Fibroblast of skin of right quadriceps (primary cell): ENCODE measurements at places on chromosomes 7 and 10.

DNA sequence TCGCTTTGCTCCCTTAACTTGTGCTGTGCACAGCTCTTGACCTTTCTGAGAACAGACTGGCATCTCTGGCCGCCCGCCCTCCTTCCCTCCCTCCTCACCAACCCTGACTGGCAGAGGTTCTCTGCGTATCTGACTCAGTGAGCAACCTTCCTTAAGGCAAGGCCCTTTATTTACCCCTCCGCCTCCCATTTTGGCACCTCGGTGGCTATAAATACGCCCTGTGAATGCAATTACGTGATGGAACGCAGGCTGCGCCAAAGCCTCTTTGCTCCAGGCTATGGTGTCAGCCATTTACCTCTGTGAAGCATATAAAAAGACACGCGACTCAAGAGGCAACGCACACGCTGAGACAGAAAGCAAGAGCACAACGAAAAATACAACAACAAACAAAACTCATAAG, 764.3 kb downstream of the SUGCT start:
- peak; percentile 11 for DNase-seq

GRCh38 chr7:39202041-39202440, 224.3 kb downstream of the POU6F2 start:
- DNase-seq: no peak

- DNase-seq: no peak
Observed at GRCh38 chr10:25064401-25064800, 48.0 kb downstream of the THNSL1 start.

DNA sequence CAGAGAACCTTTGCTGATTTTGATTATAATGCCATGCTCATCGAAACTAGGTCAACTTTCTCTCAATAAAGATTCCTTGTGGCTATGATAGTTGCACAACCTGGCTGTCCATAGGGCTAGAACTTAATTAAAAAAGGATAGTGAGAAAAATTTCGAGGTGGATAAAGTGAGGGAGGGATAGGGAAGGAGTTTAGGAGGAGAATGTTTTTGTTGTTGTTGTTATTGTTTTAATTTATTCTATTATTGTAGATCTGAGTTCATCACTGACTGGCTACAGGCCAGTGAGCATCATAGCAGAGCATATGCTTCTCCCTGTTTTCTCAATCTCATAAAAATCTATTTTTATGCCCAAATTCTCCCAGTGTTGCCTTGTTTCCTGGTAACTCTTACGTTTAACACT, 688.7 kb upstream of the GRM3 start:
- DNase-seq: no peak

- peak; percentile 71 for DNase-seq
Observed at GRCh38 chr10:70296406-70296899, 12.6 kb upstream of the NPFFR1 start.

DNA sequence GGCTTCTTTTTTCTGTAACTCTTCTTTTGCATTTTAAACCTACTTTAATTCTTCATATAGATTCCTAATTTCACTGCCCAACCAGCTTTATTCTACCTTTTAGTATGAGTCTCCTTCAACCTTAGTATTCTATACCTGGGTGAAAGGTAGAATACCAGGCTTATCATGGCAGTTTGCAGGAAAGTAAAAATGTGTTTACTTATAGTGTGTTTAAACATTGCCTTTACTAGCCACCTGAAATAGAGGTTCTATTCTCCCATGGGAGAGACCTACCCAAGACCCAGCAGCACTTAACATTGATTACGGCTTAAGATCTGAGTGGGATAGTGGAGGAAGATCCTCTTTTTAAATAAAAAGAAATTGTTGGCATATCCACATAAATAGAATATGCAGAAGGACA, 1.6 kb upstream of the MYPN start:
- DNase-seq: no peak

DNA sequence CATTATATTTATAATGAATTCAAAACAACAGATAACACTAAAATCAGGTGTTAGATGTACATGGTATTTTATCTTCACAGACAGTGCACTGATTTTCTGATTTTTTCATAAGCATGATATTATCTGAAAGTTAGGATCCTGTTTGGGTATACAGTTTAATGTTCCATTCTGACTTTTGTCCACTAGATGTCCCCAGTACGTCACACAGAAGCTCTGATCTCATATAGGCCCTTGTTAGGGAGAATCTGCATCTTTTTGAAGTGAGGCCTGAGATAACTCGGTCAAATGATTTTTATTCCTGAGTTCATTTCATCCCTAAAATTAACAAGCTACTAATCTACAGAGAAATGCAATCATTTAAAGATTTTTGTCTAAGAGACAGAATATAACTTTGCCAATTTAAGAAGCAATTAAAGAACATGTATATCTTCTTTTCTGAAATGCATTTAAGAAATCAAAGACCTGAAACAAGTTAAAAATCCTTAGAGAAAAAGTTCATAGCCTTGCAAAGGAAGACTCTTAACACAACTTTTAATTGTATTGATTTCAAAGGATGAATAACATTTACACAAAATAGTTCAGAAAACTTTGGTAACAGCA, 72.0 kb upstream of the TES start:
- DNase-seq: peak; percentile 65

- DNase-seq: no peak
Observed at GRCh38 chr10:72244573-72245038, 28.5 kb upstream of the ASCC1 start.

DNA sequence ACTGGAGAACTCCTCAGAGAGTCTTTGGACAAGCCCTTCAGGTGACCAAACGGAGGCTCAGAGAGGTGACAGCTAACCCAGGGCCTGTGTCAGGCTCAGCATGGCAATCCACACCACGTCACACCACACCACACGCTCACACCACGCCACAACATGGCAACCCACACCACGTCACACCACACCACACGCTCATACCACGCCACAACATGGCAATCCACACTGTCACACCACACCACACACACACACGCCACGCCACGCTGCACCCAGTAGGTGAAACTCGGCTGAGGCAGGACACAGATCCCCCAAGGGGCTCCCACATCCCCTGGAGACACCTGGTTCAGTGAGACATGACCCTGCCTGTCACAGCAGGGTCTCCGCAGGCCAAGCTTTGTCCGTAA, 107.3 kb downstream of the PDGFA start:
- no peak for DNase-seq

- DNase-seq: no peak
Observed at GRCh38 chr10:31346953-31347352, 27.9 kb downstream of the ZEB1 start.

GRCh38 chr7:114130866-114131265, 212.1 kb upstream of the PPP1R3A start:
- no peak for DNase-seq

DNA sequence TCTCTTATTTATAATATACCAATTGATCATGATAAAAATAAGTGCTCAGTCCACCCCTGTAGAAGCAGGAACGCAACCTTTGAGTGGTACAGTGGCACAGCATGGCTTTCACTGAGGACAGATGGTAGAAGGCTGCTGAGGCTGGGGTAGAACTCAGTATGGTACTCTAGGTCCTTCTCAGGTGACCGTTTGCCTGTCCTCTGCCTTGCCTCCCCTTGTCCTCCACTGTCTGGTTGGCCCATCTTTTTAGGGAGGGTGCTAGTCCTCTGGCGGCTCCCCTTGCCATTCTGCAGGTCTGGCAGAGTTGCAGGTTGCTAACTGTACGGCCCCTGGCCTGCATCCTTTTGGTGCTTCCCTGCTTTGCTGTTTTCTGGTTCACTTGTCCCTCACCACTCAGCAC, 27.3 kb downstream of the SLC18A2 start:
- DNase-seq: no peak

- DNase-seq: no peak
Observed at GRCh38 chr7:84953234-84953633, 233.6 kb downstream of the SEMA3D start.

DNA sequence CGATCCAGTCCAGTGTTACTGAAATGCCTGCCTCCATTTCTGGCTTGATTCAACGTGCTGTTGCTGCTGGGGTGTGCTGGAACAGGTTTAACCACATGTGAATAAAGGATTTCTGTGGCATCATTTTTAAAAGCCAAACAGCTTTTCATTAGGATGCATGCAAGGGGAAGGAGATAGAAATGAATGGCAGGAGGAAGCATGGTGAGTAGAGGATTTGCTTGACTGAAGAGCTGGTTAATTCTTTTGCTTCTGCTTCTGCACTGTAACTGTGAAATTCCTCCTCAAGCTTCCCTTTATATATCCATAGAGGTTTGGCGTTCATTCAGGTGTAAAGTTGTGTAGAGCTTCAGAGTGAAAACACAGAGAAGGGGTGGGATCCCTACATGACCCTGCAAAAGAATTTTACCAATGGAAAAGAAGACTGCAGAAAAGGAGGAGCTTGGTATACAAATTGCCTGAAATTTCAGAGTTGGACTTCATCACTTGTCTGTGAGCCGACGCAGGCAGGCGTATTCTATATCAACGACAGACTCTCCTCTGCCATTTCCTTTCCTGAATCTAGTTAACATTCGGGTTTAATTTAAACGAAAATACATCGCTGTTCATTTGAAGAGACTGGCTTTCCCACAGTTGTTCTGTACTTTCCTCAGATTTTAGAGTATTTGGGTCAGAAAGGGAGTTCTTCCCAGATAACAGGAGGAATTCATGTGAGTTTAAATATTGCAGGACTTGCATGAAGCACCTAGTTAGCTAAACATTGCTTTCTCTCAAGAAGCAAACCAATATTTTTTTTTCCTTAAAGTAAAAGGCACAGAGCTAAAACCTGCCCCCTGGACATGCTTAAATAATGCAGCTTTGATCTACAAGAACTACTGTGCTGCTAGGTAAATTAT, at the start of gene SOSTDC1:
Gene SOSTDC1 (minus strand): TSS at position 270 of the 893 bp plus-strand sequence. CDS start 70 bp downstream, at position 200.
- peak; percentile 23 for DNase-seq

DNA sequence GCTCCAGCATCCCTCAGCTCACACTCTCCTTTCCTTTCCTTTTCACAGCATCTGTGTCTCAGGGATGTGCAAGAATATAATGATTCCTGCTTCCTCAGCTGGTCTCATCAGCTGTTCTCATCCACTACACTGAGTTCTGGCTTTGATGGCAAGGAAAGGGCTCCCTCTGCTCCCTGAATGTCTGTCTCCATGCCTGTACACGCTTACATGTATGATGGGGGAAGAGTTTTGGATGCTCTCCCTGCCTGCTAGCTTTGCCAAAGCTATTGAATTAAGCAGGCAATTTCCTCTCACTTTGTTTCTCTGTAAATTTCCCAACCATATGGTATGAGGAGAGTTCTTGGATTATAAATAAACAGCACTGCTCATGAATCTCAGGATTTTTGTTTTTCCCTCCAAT, 254.5 kb downstream of the SORCS3 start:
- DNase-seq: no peak

GRCh38 chr7:153524070-153524601, 528.1 kb upstream of the DPP6 start:
- no peak for DNase-seq

- no peak for DNase-seq
Observed at GRCh38 chr10:94046098-94046497, 52.4 kb downstream of the PLCE1 start.

GRCh38 chr7:117600911-117601310, 121.1 kb downstream of the CFTR start:
- DNase-seq: no peak

- DNase-seq: no peak
Observed at GRCh38 chr10:114288424-114289095, 49.5 kb downstream of the VWA2 start.

GRCh38 chr7:82740246-82740848, 296.8 kb upstream of the CACNA2D1 start:
- DNase-seq: peak; percentile 54

DNA sequence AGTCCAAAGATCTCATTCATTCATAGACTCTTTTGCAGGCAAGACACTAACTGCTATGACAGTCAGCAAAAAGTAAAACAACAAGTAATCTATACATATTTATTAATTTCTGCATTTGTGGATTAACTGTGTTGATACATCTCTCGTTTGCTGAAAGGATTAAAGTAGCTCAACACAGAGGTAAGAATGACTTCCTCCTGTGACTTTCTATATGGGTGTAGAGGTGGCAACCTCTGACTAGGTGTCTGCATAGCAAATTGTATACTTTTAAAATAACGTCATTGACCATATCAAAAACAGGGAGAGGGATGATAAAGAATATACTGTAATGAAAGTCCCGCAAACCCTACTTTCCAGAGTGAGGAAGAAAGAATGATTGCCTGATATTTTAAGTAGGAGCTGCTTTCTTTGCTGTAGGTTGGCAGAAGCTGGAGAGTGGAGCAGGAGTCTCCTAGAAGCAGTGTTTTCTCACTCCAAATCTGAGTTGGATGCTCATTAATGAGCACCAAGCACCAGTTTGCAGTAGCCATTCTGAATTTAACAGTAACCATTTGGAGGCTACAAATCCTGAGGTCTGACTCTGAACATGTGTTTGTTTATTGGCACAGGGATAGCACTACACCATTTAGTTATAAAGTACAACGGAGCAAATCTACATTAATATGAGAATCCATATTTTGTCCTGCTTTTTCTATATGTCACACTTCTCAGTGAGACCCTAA, 9.2 kb upstream of the LRRN3 start:
- no peak for DNase-seq

DNA sequence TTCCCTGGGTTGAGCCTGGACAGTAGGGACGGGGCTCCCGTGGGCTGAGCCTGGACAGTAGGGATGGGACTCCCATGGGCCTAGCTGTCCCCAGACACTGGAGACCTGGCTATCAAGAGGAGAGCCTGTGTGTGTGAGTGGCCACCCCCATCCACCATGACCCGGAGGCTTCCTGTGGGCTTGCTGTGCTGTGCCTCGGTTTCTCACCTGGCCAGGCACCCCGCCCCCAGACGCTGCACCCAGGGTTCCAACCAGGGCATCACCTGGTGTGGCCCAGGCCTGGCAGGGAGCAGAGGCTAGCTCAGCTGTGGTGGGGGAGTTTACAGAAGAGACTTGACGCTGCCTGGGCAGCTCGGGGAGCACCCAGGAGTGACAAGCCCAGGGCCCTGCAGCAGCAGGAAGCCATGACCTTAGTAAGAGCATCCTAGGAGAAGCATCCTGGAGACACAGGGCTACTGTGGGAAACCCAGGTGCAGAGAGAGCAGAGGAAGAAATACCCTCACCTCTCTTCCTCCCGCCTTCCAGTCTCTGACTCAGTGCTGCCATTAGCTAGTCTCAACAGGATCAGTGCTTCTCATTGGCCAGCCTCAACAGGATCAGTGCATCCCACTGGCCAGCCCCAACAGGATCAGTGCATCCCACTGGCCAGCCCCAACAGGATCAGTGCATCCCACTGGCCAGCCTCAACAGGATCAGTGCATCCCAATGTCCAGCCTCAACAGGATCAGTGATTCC, 61.0 kb downstream of the PDGFA start:
- no peak for DNase-seq

DNA sequence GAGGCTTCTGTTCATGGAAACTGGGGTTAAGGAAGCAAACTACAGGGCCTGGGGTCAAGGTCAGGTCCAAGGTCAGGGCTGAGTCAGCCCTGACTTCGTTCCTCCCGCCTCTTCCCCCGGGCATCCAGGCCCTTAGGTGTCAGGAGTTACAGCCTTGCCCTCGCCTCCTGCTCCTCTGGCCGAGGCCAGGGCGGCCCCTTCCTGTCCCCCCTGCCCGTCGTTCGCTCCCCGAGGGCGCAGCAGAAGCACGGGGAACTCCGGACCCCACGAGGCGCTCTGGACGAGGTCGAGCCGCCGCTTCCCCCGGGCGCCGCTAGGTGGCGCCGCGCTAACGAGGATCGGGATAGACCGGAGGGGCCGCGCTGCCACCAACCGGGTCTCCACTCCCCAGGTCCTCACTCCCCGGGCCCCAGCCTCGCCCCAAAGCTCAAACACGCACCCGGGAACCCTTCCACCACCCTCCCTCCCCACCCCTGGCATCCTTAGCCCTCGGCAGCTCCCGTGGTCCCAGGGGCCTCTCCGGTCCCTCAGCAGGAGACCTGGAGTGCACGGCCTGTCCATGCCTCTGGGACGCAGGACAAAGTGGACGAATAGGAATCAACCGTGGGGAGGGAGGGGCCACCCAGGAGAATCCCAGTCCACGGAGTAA, 59.2 kb upstream of the MYL10 start:
- DNase-seq: peak; percentile 54

GRCh38 chr10:93468461-93469213, 13.5 kb downstream of the MYOF start:
- peak; percentile 97 for DNase-seq
